ENCODE measurements at places on chromosomes 1 and 21.
A peak's percentile ranks its signal among the peaks of the same experiment; 100 is the strongest.

GRCh38 chr1:32474954-32475353 is 10.1 kb downstream of the ZBTB8B start:
- DNase-seq: peak; percentile 4

DNA sequence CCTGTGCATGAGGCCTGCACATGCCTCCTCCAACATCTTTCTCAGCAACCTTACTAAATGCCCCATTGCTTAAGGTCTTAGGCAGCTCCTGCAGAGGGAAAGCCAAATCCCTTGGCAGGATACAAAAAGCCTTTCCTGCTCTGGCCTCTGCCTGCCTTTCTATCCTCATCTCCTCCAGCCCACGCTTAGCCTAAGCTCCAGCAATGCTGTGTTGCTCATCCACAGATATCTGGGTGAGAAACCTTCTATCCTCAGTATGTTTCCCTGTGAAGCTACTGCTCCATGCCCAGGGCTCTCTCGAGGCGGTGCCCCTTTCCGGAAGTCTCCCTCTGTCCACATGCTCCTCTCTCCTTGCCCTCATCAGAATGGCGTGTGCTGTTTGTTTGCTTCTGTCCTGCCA is 37.0 kb upstream of the CCSAP start:
- DNase-seq: no peak

DNA sequence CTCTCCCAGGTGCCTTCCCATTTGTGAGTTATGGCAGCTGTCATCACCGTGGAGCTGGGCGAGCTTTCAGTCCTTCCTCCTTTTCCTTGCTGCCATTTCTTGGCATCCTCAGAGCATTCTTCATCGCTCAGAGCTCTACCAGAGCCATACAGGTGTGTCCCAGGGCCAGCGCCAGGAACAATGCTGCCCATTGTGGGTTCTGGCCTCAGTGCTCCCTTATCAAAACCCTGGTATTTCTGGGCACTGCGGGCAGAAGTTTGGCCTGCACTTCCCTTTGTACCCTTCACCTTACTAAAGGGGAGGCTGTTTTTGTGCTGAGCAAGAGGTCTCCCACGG is 28.5 kb downstream of the RASSF5 start:
- no peak for DNase-seq

GRCh38 chr1:207742850-207743555 is 8.9 kb upstream of the CD46 start:
- DNase-seq: no peak

DNA sequence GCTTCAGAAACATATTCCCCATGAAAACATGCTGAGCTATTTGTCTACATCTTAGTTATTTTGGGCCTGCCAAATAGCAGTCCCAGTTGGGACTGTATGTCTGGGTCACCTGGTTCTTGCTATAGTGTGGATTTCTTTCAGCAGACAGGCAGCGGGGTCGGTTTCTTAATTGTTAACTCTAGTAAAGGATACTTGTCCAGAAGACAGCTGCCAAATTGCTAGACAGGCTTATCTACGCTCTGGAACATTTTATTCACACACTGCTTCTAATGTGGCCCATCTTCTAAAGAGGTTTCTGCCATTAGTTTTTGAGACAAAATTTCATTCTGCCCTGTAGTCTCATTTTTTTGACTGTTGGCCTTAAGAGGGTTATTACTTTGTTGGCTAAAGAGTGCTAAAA is 217.9 kb downstream of the RWDD3 start:
- DNase-seq: no peak

GRCh38 chr1:37663426-37664000 is 28.8 kb upstream of the CDCA8 start:
- no peak for DNase-seq

GRCh38 chr1:40634901-40635655 is 30.4 kb downstream of the RIMS3 start:
- DNase-seq: no peak

DNA sequence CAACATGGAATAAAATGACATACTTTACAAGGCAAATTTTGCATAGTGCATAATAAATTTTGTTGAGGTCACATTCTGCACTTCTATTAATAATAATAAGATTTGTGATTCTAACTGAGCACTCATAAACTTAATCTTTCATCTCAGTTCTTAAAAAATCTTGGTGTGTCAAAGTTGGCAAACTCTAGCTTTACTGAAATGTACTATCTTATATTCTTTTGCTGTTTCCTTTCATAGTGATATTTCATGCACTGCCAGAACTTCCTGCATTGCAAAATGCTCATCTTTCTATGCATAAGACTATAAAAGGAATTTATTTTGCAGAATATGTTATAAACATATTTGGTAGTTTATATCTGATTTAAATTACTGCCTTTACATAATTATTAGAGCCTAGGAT is 797.6 kb downstream of the ADGRL2 start:
- DNase-seq: no peak

DNA sequence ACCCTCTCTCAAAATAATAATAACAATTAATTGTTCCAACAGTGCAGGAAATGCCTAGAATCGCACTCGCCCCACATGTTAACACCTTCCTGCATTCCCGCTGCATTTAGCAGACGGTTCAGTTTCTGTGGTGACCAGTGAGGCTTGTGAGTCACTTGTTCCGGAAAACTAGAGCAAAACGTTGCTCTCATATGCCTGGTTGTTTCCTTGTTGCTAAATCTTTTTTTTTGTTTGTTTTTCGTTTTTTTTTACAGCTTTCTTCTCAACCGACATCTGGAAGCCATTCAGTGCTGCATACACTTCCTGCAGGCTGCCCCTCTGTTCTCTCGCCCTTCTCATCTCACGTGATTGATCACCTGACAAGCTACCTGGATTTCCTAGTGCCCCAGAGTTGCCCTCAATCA is 56.9 kb upstream of the TMPRSS2 start:
- no peak for DNase-seq

DNA sequence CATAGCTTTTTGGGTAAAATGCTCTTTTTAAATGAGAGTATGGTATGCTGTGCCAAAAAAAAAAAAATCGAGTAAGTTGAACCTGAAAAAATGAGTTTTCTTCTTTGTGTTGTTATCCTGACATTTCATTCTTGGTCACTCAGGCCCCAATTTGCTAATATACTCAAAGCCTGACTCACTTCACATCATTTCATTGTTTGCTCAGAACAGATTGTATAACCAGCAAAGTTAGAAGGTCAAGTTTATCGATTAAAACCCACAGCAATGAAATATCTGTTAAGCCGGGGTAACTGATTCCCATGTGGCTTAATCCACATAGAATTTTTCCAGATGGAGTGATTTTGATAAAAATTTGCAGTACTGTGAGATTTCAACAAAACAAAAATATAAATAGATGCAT is 363.7 kb downstream of the NEGR1 start:
- DNase-seq: no peak

DNA sequence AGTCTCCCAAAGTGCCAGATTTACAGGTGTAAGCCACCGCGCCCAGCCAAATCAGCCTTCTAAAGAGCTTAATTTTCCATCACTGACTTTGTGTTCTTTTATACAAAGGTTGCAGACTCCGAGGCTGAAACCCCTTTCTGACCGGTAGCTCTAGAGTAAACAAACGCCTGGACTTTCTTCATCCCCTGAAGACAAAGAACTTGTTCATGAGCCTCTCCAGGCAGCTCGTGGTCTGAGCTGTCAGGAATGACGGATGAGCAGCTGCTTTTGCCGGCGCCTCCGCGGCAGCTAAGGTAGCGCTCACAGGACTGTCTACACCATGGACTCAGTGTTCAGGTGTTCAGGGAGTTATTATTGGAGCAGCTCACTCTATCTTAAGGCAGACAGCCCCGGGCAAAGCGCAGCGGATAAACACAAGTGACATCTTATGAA is 128.5 kb upstream of the ERRFI1 start:
- DNase-seq: no peak

DNA sequence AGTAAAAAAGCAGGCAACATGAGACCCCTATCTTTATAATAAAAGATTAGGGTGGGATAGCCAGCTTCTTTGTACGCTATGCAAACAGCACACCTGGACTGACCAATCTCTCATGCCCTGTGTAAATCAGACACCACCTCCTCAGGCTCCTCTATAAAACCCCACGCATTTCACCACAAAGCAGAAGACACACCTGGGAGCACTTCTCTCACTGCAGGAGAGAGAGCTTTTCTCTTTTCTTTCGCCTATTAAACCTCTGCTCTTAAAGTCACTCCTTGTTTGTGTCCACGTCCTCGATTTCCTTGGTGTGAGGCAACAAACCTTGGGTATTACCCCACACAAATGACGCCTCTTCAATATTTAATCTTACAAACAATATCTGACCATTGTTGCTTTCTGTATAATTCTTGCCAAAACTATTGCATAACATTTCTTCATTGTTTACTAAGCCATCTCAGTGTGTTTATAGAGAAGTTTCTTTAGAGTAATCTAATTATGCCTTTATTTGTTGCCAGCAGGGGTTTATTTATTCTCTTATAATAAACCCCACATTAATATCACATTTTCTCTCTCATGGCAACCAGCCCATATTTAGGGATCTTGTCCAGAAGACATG is 31.6 kb upstream of the NUF2 start:
- DNase-seq: no peak

- DNase-seq: no peak
These were observed 26.5 kb upstream of the KRTAP19-8 start for GRCh38 chr21:31064803-31065202.

DNA sequence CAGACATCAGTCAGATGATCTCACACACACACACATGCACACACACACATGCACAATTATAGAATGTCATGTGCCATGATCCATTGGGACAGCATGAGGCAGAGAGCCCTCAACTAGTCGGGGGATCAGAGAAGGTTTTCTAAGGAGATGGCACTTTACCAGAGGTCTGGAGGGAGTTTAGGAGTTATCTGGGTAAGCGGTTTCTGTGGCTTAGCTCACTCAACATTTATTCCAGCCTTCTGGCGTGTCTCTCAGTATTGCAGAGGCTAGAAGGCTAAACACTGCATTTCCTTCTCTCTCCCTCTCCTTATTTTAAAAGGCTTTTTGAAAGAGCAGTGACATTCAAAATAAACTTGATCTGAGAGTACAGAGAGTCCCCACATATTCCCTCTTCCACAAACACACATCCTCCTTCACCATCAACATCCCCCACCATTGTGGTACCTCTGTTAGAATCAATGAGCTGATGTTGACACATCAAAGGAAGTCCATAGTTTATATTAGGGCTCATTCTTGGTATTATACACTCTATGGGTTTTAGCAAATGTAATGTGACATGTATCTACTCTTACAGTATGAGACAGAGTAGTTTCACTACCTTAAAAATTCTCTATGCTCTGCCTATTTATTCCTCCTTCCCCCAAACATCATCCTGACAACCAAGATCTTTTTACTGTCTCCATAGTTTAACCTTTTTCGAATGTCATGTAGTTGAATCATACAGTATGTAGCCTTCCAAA is 9.0 kb upstream of the PLA2G2A start:
- no peak for DNase-seq

- DNase-seq: no peak
These were observed 367.6 kb upstream of the ZRANB2 start for GRCh38 chr1:71448444-71448843.

GRCh38 chr1:167634435-167634834 is 4.4 kb downstream of the RCSD1 start:
- DNase-seq: no peak

GRCh38 chr1:148383966-148384365 is 99.1 kb downstream of the PPIAL4G start:
- DNase-seq: no peak

GRCh38 chr1:37482796-37483744 is 8.7 kb downstream of the ZC3H12A start:
- no peak for DNase-seq

GRCh38 chr1:243388276-243388675 is 132.4 kb downstream of the SDCCAG8 start:
- DNase-seq: no peak

DNA sequence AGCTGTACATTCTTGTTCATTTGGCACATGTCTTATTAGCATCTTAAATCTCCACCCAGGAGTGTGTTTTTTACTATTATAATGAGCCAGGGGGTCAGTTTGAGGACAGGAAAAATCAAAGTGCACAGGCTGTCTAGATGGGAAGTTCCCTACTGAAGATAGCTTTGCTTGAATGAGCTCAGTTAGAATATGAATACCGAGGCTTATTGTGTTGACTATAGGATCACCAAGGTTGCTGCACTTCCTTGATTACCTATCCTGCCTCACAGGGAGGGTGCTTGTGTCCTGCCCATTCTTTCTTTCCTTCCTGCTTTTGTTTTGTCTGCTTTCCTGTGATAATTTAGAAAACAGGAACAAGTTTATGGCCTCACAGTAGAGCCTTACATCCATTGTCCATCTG is 16.3 kb downstream of the PHGDH start:
- DNase-seq: no peak

DNA sequence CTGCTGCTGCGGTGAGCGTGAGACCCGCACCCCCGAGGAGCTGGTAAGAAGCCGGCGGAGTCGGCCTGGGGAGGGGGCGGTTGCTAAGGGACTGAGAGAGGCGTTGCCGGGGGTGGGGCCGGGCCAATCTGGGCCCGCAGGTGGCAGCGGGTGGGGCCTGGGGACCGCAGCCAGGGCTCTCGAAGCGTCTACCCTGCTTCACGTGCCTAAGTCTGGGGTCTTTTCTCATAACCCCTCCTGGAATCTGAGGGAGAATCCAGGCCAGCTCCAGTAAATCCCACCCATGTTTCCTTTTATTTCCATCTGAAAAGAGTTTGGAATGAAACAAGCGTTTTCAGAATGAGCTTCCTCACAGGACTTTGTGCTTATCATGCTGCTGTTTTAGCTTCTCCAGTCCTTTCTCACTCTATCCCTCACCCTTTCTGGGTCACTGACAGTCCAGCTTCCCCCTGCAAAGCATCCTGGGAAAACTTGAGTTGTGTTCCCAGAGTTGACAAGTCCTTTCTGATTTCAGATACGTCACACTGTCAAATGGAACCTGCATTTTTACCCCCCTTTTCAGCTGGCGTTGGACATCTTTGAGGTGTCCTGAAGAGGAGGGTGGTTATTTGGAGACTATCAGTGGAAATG is 431 bp downstream of the CLCN6 start:
- no peak for DNase-seq

GRCh38 chr1:232327899-232328298 is 302.0 kb downstream of the SIPA1L2 start:
- peak; percentile 49 for DNase-seq

DNA sequence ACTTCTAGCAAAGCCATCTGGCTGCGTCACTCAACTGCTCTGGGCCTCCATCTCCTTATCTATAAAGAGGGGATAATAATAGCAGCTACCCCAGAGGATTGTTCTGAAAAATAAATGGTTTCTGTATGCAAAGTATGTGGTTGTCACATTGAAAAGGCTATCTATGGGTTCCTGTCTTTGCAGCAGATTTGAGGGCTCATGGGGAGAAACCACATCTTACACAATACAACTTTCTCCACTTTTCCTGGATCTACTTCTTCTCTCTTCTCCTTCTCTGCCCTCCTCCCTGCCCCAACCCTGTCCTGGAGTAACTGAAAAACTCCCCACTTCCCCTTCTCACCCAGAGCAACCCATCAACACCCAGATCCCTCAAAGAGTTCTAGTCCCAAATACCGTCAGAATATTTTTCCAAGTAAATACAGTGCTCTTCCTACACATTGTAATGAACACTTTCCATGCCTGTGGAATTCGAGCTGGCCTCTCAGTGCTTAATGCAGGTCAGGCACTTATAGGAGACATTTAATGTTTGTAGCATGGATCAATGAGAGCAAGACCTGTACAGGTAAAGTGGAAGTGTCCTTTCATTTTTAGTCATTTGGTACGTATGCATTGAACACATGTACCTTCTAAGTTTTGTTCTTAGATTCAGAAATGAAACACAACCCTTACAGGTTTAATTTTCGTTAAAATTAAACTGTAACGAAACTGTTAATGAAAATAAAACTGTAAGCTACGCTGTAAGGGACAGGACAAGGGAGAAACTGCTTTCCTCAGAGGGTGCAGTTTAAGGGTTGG is 131.9 kb downstream of the AK5 start:
- no peak for DNase-seq

All from NCI-H1436 (cell line).